Posterior cingulate gyrus (tissue), 11 donors: ENCODE measurements at places on chromosomes 1 and 21.

DNA sequence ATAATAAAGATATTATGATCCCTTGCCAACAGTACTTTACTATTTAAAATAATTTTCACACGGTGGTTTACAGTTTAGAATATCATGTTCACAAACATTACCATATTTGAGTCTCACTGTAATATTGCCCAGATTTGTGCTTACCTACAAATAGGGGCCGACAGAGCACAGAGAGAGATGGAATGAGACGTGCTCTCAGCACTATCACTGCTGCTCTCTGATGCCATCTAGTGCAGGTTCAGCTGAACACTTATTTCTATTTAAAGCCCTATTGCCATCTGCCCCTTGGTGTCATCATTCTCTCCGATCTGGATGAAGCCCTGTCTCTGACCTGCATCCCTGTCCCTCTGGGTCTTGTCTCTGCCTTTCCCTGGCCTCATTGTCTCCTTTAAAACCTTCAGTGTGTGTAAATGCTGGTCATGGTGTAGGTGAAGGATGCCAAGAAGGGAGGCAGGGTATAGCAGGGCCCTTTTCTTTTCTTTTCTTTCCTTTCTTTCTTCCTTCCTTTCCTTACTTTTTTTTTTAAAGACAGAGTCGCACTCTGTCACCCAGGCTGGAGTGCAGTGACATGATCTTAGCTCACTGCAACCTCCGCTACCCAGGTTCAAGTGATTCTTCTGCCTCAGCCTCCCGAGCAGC, 6.9 kb upstream of the GPATCH4 start:
- DNase-seq: no peak

- peak; percentile 52 for DNase-seq
These were observed 771 bp downstream of the EIF4G3 start for GRCh38 chr1:21175670-21176581.

DNA sequence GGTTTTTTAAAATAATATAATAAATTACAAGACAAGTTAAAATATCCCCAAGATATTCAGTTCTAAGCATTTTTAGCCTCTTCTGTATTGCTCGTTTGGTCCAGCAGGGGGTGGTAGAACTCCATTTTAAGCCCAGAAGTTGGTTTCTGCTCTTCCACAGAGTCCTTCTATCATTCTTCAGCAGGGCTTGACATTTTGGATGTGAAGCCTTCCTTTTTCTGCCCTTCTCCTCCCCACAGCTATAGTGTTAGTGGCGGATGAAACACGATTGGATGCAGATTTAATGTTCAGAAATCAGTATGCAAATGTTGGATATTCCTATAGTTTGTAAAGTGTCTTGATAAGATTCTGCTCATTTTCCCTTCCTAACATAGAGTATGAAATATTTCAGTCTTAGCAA, 1.4 kb downstream of the NCAM2 start:
- DNase-seq: no peak

DNA sequence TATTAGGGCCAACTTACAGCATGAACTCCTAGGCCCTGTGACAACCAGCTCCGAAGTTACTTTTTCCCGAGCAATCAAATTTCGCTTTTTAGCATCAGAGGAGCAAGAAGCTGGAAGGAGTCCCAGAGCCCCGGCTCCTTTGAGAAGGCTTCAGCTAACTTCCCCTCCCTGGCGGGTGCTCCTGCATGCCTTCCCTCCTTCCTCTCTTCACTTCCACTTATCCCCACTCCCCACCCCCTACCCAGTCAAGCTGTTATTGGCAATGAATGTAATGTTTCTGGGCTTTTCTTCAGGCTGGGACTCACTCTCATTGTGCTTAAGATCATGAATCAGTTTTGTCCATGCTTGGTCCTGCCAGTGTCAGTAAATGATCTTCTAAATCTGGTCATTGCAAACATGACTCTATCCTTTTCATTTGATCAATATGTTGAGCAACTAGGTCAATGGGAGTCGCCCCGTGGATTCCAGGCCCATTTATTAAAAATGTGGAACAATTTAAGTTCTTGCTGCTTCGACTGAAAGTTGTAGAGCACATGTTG, 94.5 kb upstream of the TSPAN2 start:
- DNase-seq: no peak

- no peak for DNase-seq
These were observed 31.5 kb downstream of the FGGY start for GRCh38 chr1:59328353-59328752.

DNA sequence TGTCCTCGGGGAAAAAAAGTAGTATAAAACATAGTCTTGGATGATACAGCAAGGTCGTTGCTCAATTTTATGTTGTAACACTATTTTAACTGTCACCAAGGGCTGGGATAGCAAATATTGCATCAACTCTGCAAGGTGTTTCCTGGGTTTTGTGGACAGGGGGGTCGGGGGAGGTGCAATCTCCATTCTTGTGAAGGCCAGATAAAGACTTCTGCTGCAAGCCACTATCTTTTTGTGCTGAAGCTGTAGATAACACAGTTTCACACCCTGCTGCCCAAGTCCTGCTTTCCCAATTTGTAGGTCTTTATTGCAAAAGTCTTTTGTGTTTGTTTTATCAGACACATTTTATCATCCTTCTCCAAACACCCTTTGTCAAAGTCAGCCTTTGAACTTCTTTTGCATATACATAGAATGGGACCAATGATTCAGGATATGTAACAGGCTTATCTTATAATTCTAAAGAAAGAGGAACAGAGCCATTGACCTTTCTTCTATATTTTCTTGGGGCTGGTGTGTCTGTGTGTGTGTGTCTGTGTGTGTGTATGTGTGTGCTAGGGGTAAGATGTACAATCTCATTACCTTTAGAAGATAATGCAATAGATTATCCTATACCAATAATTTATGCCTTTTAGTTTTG, 140.6 kb downstream of the RUNX1 start:
- DNase-seq: peak; percentile 67

DNA sequence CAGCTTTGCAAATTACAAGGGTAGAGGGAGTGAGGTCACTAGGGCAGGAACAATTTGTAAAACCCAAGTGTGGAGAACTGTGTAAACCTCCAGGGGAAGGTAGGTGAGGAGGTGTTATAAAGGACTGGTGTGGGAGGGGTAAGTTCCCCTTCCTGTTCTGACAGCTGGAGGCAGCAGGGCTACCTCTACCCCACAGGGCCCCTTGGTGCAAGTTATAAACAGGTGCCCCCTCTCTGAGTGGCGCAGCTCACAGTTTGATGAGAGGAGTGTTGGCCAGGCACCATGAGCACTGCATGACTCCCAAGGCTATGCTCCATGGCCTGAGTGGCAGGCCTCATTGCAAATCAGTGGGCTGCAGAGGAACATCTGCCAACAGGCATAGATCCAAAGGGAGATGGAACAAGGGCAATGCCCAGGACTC, 41.0 kb downstream of the MFSD2A start:
- DNase-seq: no peak

GRCh38 chr1:94804442-94804837, 15.7 kb upstream of the SLC44A3 start:
- DNase-seq: no peak

DNA sequence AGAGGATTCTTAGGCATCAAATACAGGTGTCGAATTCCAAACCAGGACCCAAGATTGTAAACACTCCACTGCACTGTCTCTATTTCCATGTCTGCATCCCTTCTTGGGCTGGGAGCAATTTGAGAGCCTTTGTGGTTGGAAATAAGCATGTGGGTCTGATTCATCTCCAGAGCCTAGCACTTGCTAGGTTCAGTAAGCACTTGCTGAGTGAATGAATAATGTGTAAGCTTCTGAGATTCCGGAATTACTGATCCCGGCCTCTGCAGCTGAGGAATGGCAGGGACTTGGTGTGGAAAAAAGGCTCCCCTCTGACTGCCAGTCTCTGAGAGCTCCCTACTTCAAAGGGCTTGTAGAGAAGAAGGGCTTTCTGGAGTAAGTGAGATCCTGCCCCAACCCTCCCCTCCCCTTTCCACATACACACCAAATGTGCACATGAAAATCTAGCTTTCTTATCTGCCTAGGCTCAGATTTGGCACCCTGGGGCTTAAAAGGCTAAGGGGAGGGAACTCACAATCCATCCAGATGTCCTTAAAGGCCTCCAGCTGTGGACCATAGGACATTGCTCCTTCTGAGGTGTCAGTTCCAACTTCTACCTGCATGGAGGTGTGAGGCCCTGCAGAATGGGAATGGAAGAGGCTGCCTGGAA, 39.6 kb upstream of the TRABD2B start:
- DNase-seq: no peak

- no peak for DNase-seq
These were observed 22.7 kb upstream of the CCSAP start for GRCh38 chr1:229365569-229365968.

GRCh38 chr1:27349784-27350662, 8.2 kb downstream of the SYTL1 start:
- DNase-seq: peak; percentile 92

- DNase-seq: peak; percentile 36
These were observed 26.2 kb upstream of the DYNLT5 start for GRCh38 chr1:66725885-66726665.

DNA sequence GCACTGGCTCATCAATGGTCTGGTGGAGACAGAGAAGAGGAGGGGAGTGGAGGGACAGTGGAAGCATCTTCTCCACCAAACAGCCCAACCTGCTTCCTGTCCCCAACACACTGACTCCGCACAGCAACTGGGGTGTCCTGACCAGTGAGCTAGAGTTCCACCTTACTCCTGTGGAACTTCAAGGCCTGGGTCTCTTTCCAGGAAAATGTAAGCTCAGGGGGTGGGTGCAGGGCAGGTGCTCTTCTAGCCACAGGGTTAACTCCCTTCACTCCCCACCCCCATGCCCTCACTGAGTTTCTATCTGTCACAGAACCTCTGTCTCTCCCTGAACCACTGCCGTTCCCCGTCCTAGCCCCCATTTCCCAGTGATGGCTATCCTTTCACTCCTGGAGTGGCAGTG, 876 bp downstream of the MOB3C start:
- no peak for DNase-seq

GRCh38 chr1:246281195-246281594, 225.9 kb downstream of the SMYD3 start:
- no peak for DNase-seq

DNA sequence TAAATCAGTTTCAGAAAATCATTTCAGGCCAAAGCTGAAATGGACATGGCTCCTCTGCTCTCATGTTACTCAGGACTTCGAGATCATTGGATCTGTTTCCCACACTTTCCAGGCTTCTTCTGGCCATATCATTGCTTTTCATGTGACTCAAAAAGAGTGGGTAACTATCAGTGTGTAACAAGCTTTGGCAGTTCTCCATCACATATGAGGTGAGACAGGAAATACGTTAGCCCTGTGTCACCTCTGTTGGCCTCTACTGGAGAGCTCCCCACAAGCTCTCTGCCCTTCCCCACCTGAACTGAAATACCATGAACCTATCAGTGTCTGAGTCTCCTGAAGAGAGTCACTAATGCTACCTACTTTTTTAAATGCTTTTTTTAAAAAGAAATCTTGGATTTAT, 128.2 kb downstream of the LBR start:
- DNase-seq: no peak

- DNase-seq: no peak
These were observed 80.1 kb downstream of the UBIAD1 start for GRCh38 chr1:11352816-11353799.

DNA sequence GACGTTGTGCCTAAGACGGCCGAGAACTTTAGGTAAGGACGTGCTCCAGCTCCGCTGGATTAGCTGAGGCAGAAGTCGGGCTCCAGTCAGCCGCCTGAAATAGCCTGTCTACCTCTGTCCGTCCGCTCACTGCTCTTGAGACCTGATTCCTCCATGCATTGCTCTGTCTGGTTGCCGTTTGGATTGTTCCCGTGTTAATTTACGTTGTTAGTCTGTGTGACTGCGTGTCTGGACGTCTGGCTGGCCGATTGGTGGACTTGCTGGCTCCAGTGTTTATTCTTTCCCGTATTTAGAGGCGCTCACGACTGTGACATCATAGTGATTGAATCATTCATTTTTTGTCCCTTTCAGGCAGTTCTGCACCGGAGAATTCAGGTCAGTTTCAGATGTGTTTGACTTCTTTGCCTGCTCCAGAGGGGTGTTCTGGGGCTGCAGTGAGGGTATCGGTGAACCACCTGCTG, 684 bp downstream of the PPIH start:
- no peak for DNase-seq

- DNase-seq: no peak
These were observed 192.9 kb upstream of the GALNT2 start for GRCh38 chr1:229874136-229874535.

DNA sequence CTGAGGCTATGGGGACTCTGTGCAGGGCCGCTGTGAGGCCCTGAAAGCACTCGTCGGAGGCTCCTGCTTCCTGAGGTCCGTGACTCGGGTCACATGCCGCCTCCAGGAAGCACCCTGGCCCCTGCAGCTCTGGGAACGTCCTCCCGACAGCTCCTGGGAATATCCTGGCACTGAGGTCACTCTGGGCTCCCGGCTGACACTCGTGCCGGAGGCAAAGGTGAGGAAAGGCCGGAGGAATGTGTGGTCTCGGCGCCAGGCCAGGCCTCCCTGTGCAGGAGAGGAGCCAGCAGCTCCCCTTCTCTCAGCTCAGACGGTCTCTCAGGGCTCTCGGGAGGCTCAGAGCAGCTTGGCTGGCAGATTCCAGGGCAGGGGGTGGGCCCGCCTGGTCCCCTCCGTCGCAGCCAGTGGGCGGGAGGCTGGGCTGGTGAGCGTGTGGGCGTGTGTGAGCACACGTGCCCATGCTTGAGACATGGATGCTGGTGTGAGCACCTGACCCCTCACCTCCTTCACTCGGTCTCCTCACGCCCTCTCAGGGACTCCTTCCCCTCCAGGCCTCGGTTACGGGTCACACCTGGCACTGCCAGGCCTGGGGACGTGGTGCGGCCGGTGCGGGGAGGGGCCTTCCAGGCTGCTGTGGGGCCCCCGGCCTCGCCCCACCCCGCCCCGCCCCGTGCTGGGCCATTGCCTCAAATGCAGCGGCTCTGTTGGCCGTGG, 5.5 kb upstream of the RNF223 start:
- peak; percentile 73 for DNase-seq

- DNase-seq: no peak
These were observed 1.7 kb upstream of the DNTTIP2 start for GRCh38 chr1:93880731-93881130.

GRCh38 chr1:91725989-91726721, 159.8 kb downstream of the TGFBR3 start:
- no peak for DNase-seq

- no peak for DNase-seq
These were observed 66.8 kb downstream of the KCNN3 start for GRCh38 chr1:154802982-154803920.

DNA sequence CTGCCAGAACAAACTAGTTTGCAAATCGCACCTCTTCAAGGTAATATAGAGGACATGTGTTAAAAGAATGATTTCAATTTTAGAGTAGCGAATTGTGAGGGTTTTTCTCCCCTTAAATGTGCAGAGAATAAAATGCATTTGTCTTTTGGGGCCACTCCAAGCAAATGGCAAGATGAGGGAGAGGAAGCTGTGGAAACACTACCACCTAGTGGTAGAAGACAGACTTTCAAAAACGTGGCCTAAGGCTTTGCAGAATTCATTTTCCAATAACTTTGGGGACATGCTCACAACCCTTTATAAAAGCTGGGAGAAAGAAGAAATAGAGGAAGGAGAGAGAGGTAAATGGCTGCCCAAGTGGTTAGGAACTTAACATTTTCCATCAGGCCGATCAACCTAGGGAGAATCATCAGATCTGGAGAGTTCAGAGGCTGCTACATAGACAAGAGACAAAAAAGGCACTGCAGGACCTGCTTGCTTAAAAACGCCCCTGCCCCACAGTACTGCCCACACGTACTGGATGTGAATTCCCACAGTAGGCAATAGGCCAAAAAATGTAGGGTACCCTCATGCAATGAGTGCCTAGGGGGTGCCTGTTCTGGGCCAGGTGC, 15.7 kb upstream of the RCAN1 start:
- no peak for DNase-seq
